ENCODE measurements at places on chromosomes 3 and 15. TPM values are rescaled to one million over a fixed set of nuclear protein-coding genes. Genes with fewer than 3 reads are reported as not detected.

The LRTM1 gene
- polyA plus RNA-seq: not detected

The RAMAC gene
- 20.3 TPM for polyA plus RNA-seq

The ULK4 gene
- 1.1 TPM for polyA plus RNA-seq

The FYTTD1 gene
- polyA plus RNA-seq: 12.5 TPM

The SHISA5 gene
- 104 TPM for polyA plus RNA-seq

The GOLGA8O gene
- 0.29 TPM for polyA plus RNA-seq

The RHCG gene
- 0.14 TPM for polyA plus RNA-seq

The VPS18 gene
- 3.4 TPM for polyA plus RNA-seq

The SLC7A14 gene
- polyA plus RNA-seq: under 0.01 TPM

The CDHR4 gene
- polyA plus RNA-seq: not detected

The EXD1 gene
- polyA plus RNA-seq: not detected

The CACNA2D3 gene
- not detected for polyA plus RNA-seq

The MAP1A gene
- 0.11 TPM for polyA plus RNA-seq

The BFSP2 gene
- polyA plus RNA-seq: 0.42 TPM

The NAALADL2 gene
- 2.3 TPM for polyA plus RNA-seq

The ITIH4 gene
- polyA plus RNA-seq: 3,354 TPM

The USP4 gene
- polyA plus RNA-seq: 12.5 TPM

The GPR27 gene
- polyA plus RNA-seq: not detected

The GPR87 gene
- polyA plus RNA-seq: not detected

The LSMEM2 gene
- 0.03 TPM for polyA plus RNA-seq

The SI gene
- not detected for polyA plus RNA-seq

The RBPMS2 gene
- 7.9 TPM for polyA plus RNA-seq

The ZDHHC23 gene
- 5.7 TPM for polyA plus RNA-seq

The CFAP100 gene
- polyA plus RNA-seq: not detected

The ENTPD3 gene
- polyA plus RNA-seq: not detected

The ACTRT3 gene
- polyA plus RNA-seq: 1.4 TPM

The WDR82 gene
- polyA plus RNA-seq: 4.3 TPM

The MUC20 gene
- polyA plus RNA-seq: 6.0 TPM

The SLC27A2 gene
- 102 TPM for polyA plus RNA-seq

The GPR160 gene
- polyA plus RNA-seq: 1.6 TPM

The SLC2A2 gene
- 160 TPM for polyA plus RNA-seq

The CSPG4 gene
- 0.07 TPM for polyA plus RNA-seq

The ARL14 gene
- polyA plus RNA-seq: not detected

The C3orf18 gene
- 1.1 TPM for polyA plus RNA-seq

The TMEM212 gene
- polyA plus RNA-seq: not detected

The KLHDC8B gene
- 8.1 TPM for polyA plus RNA-seq

The DPPA4 gene
- 0.31 TPM for polyA plus RNA-seq

The PLA2G4E gene
- polyA plus RNA-seq: not detected

The RPP25 gene
- polyA plus RNA-seq: 3.3 TPM

The PLXND1 gene
- 26.2 TPM for polyA plus RNA-seq

The GADL1 gene
- polyA plus RNA-seq: not detected

The CCR8 gene
- polyA plus RNA-seq: not detected

The UROC1 gene
- polyA plus RNA-seq: 20.0 TPM

The RYR3 gene
- 0.35 TPM for polyA plus RNA-seq

The MBD4 gene
- polyA plus RNA-seq: 24.8 TPM

The ABI3BP gene
- polyA plus RNA-seq: 2.5 TPM

The IL16 gene
- 4.1 TPM for polyA plus RNA-seq

The MAPKBP1 gene
- polyA plus RNA-seq: 0.89 TPM
